Thoracic aorta (tissue), 2 donors: ENCODE measurements at places on chromosomes 2 and 18. TPM values are rescaled to one million over a fixed set of nuclear protein-coding genes. Genes with fewer than 3 reads are reported as not detected.

The NCKAP5 gene
- 1.2 TPM for total RNA-seq

DNA sequence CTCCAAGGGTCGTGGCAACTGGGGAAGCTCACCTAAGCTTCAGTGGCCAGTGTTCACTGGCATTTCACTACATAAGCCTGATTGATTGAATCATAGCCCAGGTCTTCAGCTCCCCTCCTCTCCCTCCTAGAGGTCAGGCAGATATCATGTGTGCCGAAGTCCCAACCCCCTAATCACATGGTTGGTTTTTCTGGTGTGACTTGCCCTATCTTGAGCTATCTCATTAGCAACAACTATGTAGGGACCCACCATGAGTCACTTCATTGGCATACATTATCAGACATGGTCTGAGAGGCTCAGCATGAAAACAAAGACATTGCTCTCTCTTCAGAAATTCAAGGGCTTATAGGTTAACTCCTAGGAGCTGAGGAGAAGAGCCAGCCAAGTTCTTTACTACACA lies 76.8 kb downstream of the LYPD1 start:
- no peak overlapping the region for H3K4me3 ChIP-seq
- no peaks in the 10 kb centered on the region for H3K27me3 ChIP-seq
- H3K4me1 ChIP-seq, result no peaks in the 10 kb centered on the region
- no peak overlapping the region for H3K27ac ChIP-seq

DNA sequence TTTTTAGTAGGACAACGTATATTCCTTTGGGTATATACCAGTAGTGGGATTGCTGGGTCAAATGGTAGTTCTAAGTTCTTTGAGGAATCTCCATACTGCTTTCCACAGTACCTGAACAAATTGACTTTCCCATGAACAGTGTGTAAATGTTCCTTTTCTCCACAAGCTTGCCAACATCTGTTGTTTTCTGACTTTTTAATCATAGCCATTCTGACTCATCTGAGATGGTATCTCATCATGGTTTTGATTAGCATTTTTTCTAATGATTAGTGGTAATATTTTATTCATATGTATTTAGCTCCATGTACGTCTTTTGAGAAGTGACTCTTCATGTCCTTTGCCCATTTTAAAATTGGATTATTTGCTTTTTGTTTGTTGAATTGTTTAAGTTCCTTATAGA lies 58.4 kb upstream of the CERS6 start:
- H3K27me3 ChIP-seq, result no peaks in the 10 kb centered on the region
- H3K4me3 ChIP-seq, result no peak overlapping the region
- H3K4me1 ChIP-seq, result no peaks in the 10 kb centered on the region

DNA sequence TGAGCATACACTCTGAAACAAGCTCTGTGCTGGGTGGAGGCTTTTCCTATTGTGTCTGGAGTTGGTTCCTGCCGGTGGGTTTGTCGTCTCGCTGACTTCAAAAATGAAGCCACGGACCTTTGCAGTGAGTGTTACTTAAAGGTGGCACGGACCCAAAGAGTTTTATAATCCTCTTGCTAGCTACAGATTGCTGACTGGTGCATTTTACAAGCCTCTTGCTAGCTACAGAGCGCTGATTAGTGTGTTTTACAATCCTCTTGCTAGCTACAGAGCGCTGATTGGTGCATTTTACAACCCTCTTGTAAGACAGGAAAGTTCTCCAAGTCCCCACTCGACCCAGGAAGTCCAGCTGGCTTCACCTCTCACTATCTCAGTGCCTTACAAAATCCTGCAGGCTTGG lies 15.3 kb downstream of the DCDC2C start:
- H3K27me3 ChIP-seq, result no peaks in the 10 kb centered on the region
- H3K4me3 ChIP-seq, result no peak overlapping the region
- no peak overlapping the region for H3K27ac ChIP-seq
- H3K4me1 ChIP-seq, result no peaks in the 10 kb centered on the region
- no peak for DNase-seq
- H3K36me3 ChIP-seq, result no peaks in the 10 kb centered on the region

DNA sequence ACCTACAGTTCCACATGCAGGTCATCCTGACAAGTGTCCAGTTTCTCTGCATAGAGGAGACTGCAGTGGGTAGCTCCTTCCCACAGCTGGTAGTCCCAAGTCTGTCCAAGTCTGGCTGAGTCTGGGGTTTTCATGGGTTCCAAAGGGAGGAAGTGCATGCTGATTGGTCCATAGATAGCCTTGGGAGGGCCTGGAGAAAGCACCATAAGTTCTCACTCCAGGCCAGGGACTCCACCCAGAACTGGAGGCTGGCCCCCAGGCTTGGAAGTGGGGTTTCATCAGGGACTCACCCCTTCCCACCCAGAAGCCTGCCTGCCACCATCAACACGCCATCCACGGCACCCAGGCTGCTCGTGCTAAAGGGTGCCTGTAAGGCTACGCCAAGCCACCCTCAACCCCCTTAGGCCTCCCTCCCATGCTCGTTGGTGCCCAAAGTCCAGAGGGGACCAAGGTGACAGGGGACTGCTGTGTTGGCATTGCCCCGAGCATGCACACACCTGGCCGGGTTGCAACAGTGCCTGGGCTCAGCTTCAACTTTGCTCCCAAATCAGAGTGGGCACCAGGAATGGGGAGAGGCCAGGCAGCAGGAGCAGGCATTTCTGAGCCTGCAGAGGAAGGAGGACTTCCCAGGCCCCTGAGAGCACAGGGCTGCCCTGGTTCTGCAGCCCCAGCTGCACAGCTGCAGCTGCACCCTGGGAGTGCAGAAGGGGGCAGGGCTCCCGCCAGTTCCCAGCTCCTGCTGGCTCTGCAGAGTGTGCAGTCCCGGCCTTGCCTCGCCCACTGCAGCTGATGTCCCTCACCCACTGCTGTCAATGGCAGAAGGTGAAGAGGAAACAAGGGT lies 116.5 kb upstream of the MAP2 start:
- H3K36me3 ChIP-seq, result no peaks in the 10 kb centered on the region
- no peak overlapping the region for H3K4me3 ChIP-seq
- no peak overlapping the region for H3K27ac ChIP-seq
- H3K27me3 ChIP-seq, result no peaks in the 10 kb centered on the region
- DNase-seq, result no peak
- no peaks in the 10 kb centered on the region for H3K4me1 ChIP-seq

- no peaks in the 10 kb centered on the region for H3K36me3 ChIP-seq
- no peak overlapping the region for H3K27ac ChIP-seq
- no peak for DNase-seq
- H3K4me1 ChIP-seq, result no peaks in the 10 kb centered on the region
- no peaks in the 10 kb centered on the region for H3K27me3 ChIP-seq
Observed at GRCh38 chr18:581096-581495, 916 bp downstream of the CETN1 start.
